Airway epithelial cell (primary cell): ENCODE measurements at places on chromosomes 2 and 18. TPM values are rescaled to one million over a fixed set of nuclear protein-coding genes. Genes with fewer than 3 reads are reported as not detected.

Gene ITGB6
- total RNA-seq, result 58.6 and 65.2 TPM in 2 replicates

Gene CCDC148
- total RNA-seq, result 0.09 and 0.14 TPM in 2 replicates

Gene TUBB8B
- not detected in 2 replicates for total RNA-seq

Gene DNER
- total RNA-seq, result 3.1 and 5.1 TPM in 2 replicates

Gene LRP1B
- total RNA-seq, result under 0.01 TPM in 1 of 2 replicates, not detected in the other
